Osteocyte (in vitro differentiated cells): ENCODE measurements at places on chromosomes 7 and 10. TPM values are rescaled to one million over a fixed set of nuclear protein-coding genes. Genes with fewer than 3 reads are reported as not detected.

GRCh38 chr10:101650863-101651262 lies 44.1 kb downstream of the FBXW4 start:
- DNase-seq = no peak

CASD1 gene
- 15.9 and 19.4 TPM in 2 replicates for total RNA-seq

SUN3 gene
- total RNA-seq = not detected in 2 replicates

- no peak for DNase-seq
Observed at GRCh38 chr10:91976317-91977051, 52.9 kb downstream of the BTAF1 start.

HEPACAM2 gene
- total RNA-seq = not detected in 2 replicates

- DNase-seq = no peak
Observed at GRCh38 chr10:86066696-86067095, 299.9 kb downstream of the GRID1 start.

- no peak for DNase-seq
Observed at GRCh38 chr7:54719974-54720373, 39.0 kb downstream of the SEC61G start.

GRCh38 chr7:96179341-96179740 lies 142.6 kb downstream of the SLC25A13 start:
- no peak for DNase-seq

GRCh38 chr10:112080231-112080630 lies 103.3 kb downstream of the GPAM start:
- DNase-seq = no peak

- no peak for DNase-seq
Observed at GRCh38 chr7:54858008-54858692, 99.1 kb upstream of the SEC61G start.

GRCh38 chr10:13853854-13854253 lies 267.1 kb downstream of the PRPF18 start:
- DNase-seq = no peak

- DNase-seq = no peak
Observed at GRCh38 chr10:102988404-102989314, 70.6 kb downstream of the CNNM2 start.

OR6V1 gene
- total RNA-seq = not detected in 2 replicates

DNA sequence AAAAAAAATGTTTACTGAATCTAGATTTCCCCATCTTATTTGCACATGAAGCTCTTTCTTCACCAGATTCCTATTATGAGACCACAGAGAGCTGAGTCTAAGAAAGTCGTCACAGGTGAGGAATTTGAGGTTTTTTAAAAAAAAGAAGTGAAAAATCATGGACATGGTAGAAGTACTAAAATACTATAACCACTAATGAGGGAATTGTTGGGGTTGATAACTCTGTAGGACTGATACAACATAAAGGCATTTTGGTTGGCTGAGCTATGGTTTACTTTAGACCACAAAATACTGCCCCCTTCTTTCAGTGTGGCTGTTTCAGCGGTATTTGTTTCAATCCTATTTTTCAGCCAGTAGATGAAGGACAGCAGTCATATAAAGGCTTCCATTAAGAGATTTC lies 1111.3 kb downstream of the TYW1 start:
- DNase-seq = no peak

NXPH1 gene
- total RNA-seq = not detected in 2 replicates

IFIT1 gene
- 20.4 and 21.5 TPM in 2 replicates for total RNA-seq

PON1 gene
- not detected in 2 replicates for total RNA-seq

- DNase-seq = no peak
Observed at GRCh38 chr7:151830121-151830830, 46.6 kb downstream of the PRKAG2 start.

- DNase-seq = no peak
Observed at GRCh38 chr7:137001041-137001440, 132.6 kb downstream of the CHRM2 start.

- no peak for DNase-seq
Observed at GRCh38 chr7:63093481-63093880, 905.2 kb upstream of the ZNF722 start.

DNA sequence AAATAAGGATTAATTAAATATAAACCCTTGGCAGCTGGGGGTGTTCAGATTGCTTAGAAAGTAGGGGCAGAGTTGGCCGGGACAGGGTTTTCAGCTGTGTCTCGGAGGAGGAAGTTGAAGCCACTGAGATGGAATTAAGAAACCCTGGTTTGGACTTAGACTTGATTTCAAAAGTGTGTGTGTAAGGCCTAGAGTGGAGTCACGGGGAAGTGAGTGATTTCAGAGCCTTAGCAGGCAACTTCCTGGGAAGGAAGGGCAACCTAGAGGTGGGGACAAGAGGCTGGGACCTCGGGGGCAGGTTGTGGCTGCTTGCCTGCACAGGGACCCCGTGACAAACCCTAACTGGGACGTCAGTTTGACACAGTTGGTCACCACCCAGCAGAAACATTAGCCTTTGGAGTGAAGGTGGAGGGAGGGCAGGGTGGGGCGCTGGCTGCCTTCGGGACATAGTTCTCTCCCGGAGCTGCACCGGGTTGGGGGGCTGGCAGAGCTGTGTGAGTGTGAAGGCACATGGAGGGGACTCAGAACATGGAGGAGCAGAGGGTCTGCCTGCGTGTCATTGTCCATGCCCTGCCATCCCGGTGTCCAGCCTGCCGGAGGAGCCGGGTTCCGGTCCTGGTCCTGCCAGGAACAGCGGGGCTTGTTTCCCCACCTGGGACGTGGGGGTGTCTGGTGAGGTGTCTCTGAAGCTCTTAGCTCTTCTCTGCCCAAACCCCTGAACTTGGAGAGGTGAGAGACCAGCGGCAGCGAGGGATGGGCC lies 1.8 kb downstream of the BRI3 start:
- DNase-seq = no peak

DOCK1 gene
- 66.3 and 68.7 TPM in 2 replicates for total RNA-seq

RELN gene
- 0.19 and 0.52 TPM in 2 replicates for total RNA-seq

- no peak for DNase-seq
Observed at GRCh38 chr7:1708596-1709251, 38.6 kb downstream of the ELFN1 start.

CALY gene
- 3.5 TPM in 2 replicates for total RNA-seq

DNA sequence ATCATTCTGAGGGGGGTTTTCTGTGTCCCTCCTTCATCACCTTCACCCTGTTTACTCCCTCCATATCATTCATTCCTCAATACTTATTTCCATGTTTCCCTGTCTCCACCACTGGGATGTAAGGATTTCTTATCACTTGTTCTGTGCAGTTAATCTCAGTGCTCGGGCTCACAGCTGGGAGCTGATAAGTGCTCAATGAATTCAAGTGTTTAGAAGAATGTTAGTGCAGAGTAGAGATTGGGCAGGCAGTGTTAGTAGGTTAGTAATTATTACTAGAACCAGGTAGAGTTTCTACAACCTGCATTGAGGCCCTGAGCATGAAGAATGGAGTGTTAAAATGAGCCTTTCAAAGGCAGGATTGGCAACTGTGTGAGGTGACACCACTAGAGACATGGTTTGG lies 458.1 kb downstream of the AUTS2 start:
- DNase-seq = no peak
